Effector memory CD4-positive, alpha-beta T cell (primary cell): ENCODE measurements at places on chromosomes 1 and 21.

- DNase-seq: no peak
These were observed 29.9 kb downstream of the EPHA8 start for GRCh38 chr1:22592919-22593790.

DNA sequence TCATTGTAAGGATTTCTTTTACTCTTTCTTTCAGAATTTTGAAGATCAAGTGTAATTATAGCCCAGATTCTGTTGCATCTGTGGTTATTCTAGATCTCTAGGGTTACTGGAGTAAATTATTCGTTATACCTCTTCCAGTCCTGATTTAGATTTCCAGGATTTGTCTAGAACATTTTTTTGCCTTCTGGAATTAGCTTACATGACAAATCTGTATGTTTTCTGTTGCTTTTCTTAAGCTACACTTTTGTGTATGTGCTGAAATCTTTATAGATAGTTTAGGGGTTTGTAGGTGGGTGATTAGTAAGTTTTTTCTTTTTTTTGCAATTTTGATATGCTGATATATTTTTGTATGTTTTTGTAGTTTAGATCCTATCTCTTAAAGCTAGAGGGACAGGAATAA lies 13.7 kb downstream of the RALGPS2 start:
- no peak for DNase-seq

DNA sequence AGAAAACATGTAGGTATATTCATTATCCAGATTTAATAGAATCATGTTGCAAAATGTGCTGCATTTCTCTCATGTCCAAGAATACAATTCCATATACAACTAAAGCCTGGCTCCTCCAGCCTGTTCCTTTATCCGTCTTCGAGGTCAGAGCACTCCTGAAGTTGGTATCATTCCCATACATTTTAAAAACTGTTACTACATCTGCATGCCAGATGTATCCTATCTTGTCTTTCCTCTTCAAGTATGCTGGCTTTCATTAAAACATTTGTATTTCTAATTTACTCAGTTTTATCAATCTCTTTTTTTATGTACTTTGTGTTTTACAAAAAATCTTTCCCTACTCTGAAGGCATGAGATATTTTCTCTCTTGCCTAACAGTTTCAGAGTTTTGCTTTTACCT lies 536.6 kb upstream of the USP24 start:
- DNase-seq: no peak

- no peak for DNase-seq
These were observed 8.5 kb downstream of the ERRFI1 start for GRCh38 chr1:8017495-8018197.

- no peak for DNase-seq
These were observed 25.3 kb downstream of the FMO2 start for GRCh38 chr1:171210355-171210754.

DNA sequence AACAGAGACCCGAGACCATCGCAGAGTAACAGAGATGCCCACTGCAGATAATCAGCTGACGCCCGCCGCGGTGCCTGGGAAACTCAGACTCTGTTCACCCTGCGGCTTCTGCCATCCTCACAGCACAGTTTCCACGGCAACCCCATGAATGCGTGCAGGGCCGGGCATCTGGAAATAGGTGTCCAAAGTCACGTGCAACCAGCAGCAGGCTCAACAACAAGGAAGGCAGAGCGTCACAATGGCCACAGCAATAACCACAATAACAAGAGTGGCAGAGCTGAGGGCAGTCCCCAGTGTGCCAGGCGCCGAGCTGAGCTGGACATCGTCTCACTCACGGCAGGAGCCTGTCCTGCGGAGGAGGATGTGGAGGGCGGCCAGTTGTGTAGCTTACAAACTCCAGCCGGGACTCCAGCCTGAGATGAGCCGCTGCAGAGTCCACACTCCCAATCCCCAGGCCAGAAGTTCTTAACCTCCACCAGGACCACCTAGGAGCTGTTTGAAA lies 102.0 kb downstream of the CRYAA start:
- DNase-seq: no peak

DNA sequence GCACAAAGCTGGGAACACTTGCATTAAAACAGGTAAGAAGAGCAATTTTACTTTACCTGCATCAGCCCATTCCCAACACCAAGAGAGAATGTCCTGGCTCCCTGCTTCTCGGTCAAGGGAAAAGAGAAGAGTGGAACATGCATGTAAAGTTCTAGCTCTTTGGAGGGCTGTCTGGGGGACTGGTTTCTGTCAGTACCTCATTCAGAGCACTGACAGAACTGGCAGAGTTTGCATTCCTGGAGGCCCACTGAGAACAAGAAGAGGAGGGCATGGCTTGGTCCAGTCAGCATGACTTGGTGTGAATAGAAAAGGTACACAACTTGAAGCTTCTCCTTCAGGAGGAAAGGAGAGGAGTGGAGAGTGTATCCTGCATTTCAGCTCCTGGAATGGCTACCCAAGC lies 83.9 kb downstream of the LRRC7 start:
- no peak for DNase-seq

DNA sequence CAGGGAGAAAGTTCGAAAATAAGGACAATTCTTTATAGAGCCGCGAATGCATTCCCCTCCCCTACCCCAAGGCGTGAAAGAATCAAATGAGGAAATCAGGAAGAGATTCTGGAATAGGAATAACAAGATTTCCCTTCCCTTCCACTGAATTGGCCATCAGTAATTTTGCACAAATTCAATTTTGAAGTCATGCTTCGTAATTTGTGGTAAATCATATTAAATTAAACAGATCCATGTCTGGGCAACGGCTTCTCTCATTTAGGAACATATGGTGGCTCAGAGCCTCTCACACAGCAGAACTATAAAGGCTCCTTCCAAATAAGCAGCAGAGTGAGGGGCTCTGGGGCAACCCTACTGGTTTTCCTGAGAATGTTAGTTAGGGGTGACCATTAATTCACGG lies 152.9 kb downstream of the CLIC6 start:
- no peak for DNase-seq

GRCh38 chr1:45304311-45305081 lies 22.2 kb upstream of the HPDL start:
- DNase-seq: no peak

DNA sequence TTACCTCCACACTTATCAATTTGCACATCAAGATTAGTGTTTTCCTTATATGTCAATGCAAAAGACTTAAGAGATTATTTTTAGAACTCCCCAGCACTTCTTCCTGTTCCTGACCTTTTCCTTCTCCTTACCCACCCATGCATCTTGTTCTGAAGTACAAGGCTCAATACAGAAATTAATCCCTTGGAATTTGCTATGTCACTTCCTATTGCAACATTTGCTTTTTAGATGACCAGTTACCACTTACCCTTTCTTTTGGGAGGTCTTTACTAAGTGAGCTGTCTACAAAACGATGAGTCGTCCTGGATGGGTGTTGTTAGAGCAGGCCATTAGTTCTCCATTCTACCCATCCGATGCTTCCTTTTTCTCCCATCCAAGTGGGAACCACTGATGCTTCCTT lies 221.2 kb downstream of the FMN2 start:
- DNase-seq: no peak

GRCh38 chr1:45908611-45909140 lies 105.3 kb downstream of the MAST2 start:
- DNase-seq: no peak

DNA sequence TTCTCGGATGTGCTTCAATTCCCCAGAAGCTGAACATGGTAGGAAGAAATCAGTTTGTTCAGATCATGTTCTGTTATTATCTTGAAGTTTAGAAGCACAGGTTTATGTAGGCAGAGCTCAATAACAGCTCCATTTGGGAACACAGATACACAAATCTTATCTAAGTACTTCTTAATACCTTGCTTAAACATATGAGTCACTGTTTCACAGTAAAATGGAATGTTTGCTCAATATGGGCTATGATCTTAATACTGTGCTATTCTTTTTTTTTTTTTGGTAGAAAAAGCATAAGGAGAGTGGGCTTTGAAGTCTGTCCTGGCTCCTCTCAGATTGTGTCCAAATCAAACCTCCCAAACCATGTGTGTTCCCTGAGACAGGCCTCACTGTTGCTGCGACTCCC lies 13.4 kb downstream of the PROK1 start:
- no peak for DNase-seq

DNA sequence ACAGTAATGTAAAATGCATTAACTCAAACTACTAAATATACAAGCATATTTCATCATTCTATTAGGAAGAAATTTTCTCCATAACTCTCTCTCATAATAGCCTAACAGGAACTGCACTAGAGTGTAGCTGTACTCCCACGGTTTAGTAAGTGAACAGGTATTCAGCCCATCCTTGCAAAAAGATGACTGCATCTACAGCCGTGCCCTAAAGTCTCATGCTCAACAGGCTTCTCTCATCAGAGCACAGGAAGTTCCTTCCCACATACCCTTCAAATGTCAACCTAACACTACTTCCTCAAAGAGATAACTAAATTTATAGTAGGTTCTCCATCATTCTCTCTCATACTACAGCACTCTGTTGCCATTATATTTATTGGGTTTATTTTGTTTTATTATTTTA lies 251.6 kb downstream of the AKT3 start:
- DNase-seq: no peak

- no peak for DNase-seq
These were observed 99.1 kb upstream of the CTTNBP2NL start for GRCh38 chr1:112296908-112297307.

DNA sequence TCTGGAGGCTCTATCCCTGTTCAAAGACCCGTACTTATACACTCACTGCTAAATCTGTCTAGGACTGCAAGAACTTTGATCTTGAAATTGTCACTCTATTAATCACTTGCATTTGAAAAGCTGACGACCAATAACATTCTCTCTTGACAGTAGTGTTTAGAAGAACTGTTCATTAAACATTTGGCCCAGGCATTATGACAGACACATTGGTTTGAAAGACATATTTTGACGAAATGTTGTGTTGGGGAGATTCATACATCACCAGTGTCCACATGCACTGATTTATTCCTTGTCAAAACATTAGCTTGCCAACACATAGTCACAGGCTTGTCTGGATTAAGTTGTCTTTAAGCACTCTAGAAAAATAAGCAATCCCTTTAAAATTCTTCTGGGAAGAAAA lies 951.3 kb downstream of the ADGRL2 start:
- DNase-seq: no peak

GRCh38 chr21:32257962-32258785 lies 20.7 kb downstream of the MIS18A start:
- DNase-seq: no peak

- no peak for DNase-seq
These were observed 37.3 kb upstream of the SLC19A1 start for GRCh38 chr21:45579383-45580180.

- no peak for DNase-seq
These were observed 9.0 kb downstream of the CLDN19 start for GRCh38 chr1:42730988-42731387.

- DNase-seq: no peak
These were observed 5.8 kb downstream of the TRIM33 start for GRCh38 chr1:114505148-114505561.

DNA sequence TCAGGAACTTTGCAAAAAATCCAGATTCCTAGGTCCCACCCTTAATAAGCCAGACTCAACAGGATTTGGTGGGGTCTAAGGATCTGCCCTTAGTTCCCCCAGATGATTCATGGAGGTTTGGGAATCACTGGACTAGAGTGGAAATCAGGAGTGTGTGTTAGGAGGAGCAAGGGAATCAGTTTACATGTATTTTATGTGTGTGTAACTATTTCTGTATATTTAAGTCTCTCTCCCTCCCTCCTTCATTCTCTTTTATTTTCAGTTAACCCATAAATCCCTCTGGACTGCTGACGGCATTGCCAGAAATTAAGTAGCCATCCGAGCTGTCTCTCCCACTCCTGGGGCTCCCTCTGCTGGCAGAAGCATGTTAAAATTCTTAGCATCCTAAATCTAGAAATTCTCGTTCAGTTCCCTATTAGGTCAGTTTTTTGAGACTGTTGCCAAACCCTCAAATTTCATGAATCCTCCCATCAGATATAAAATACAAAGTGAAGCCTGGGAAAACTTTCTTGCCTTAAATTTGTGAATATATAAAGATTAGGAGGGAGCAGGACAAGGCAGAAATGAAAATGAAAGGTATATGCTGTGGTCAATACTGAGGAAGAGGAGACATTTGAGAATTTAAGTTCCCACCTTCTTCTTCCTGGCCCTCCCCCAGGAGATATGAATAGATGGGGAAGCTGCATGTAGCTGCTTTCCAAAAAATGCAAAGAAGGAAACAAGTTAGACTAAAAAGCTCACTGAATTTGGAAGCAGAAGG lies 11.7 kb upstream of the HSD11B1 start:
- peak; percentile 58 for DNase-seq

DNA sequence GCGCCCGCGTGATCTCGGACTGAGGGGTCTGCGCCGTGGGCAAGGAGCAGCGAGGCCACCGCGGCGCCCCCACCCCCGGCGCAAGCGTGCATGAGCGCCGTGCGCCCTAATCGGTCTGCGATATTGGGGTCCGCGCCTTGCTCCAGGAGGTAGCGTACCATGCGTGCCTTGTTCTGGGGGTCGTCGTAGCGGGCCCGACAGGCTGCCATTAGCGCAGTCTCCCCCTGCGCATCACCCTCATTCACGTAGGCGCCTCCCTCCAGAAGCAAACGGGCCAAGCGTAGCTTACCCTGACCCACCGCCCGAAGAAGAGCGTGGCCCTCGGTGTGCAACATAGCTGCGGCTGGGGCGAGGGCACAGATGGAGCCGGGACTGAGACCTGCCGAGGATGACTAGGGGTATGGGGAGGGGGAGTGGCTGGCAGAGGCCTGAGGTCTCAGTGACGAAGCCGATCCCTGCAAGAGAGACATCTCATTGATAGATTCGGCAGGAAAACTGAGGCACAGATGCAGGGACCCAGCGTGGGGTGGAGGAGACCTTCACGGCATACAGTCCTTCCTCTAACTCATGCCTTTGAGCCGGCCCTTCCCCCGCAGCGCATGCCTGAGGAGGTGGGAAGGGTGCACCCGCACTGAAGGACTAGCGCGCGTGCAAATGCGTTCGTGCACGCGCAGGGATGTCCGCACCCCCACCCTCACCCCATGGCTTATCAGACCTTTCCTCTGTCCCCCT lies 2.8 kb downstream of the ANKRD34A start:
- DNase-seq: no peak

GRCh38 chr1:47708658-47709018 lies 270.8 kb downstream of the FOXD2 start:
- DNase-seq: no peak

- no peak for DNase-seq
These were observed 80.3 kb upstream of the PTBP2 start for GRCh38 chr1:96641282-96641681.

DNA sequence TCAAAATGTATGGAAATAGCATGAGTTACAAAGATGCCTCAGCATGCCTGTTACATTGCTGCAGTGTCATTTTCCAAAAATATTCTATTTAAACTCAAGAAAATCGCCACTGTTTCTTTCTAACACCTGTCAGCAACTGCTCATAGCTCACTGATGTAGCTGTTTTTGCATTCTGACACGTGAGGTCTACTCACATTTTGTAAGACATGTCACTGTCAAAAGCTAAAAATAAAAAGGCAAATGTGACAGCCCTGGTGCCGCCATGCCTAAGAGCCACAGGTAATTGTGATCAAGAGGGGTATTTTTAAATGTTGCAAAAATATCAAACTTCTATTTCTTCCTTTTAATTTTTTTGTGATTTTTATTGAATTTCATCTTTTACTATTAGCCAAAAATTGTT lies 556.2 kb upstream of the TMPRSS15 start:
- no peak for DNase-seq
